ENCODE measurements at places on chromosomes 1 and 21. TPM values are rescaled to one million over a fixed set of nuclear protein-coding genes. Genes with fewer than 3 reads are reported as not detected.

DNA sequence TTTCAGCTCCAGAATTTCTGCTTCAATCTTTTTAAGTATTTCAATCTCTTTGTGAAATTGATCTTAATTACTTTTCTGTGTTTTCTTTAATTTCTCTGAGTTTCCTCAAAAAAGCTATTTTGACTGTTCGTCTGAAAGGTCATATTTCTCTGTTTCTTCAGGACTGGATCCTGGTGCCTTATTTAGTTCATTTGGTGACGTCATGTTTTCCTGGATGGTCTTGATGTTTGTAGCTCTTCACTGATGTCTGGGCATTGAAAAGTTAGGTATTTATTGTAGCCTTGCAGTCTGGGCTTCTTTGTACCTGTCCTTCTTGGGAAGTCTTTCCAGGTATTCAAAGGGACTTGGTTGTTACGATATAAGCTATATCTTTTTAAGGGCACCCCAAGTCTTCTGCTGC lies 998.7 kb downstream of the NCAM2 start:
- DNase-seq, result no peak

DNA sequence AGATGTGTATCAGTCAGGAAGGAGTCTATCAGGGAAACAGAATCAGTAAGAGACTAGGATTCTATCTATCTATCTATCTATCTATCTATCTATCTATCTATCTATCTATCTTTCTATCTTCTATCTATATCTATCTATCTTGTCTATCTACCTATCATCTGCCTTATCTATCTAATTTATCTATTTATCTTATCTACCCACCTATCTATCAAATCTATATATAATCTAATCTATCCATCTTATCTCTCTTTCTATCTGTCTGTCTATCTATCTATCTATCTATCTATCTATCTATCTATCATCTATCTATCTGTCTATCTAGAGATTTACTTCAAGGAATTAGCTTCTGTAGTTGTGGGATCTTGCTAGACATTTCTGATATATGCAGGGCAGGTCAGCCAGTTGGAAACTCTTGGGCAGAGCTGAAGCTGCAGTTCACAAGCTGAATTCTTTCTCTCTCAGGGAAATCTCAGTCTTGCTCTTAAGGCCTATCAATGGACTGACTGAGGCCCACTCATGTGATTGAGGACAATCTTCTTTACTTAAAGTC lies 140.2 kb upstream of the JUN start:
- DNase-seq, result no peak

Gene ZNF683
- total RNA-seq, result not detected

Gene ERICH3
- not detected for total RNA-seq
